ENCODE measurements at places on chromosomes 5 and 9.

DNA sequence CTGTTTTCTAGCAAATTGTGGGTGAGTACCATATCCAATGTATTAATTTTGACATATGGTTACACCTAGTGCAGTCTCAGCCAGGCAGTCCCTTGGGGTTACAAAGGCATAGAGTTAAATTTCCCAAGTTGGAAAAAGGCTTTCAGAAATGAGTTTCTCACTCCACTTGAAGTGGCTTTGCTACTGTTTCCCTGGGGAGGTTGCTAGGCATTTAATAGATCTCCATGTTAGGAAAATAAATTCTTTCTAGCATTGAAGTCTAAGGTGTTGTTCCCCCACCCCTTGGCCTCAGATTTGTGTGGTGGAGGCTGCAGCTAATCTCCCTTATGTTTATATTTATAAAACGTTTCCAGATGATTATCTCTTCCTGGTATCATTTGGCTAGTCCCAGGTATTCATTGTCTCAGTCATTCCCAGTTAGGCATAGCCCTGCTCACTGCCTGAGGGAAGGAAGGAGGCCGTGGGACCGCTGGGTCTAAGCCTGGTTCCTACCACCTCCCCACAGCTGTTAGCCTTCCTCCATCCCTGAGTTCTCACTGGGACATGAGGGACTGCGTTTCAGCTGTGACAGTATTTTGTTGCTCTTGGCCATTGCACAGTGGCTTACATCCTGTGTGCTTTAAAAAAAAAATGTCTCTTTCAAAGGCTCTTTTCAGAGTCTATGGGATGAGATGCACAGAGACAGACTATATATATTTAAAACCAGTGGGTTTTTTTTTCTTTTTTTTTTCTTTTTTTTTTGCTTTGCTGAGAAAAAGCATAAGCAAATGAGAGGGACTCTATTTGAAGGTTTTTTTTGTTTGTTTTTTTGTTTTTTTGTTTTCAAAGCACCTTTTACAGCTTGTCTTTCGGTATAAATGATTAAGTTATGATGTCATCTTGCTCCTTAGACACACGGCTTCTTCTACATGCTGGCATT, 121.5 kb downstream of the MAST4 start:
- no peak for DNase-seq

DNA sequence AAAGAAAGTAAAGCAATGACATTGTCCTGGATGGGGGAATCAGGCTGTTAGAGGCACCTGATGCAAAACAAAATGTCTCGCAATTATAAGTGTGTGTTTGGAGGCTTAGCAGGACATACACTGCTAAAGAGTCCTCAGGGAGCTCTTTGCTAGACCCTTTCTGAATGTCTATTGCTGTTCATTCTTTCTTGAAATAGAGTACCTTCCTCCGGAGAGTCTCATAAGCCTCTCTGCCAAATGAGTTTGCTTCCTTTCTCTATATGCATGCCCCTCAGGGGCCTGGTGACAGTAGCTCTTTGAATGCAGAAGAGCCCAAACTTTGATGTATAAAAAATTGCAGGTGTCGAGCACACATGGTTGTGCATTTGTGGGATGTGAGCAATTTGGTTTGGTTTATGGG, 26.4 kb upstream of the ADAMTSL1 start:
- DNase-seq, result no peak

DNA sequence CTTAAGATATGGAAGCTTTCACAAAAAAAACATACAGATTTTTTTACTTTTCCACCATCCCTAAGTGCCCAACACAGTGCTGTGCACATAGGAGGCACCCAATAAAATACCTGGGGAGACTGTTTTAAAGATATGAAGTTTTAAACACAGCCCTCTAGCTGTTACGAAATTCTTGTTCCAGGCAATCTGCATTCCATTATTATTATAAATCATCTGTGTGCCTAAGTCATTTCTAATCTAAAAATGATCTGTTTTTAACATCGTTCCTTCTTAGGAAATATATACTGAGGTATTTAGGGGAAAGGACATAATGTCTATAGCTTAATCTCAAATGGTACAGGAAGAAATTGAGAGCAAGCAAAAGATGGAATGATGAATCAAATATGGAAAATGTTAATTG, 32.7 kb upstream of the ISCA1 start:
- DNase-seq, result no peak

- no peak for DNase-seq
Measured at GRCh38 chr5:52673495-52673894, 114.2 kb upstream of the ITGA1 start.
